Cerebellum (tissue), 4 donors: ENCODE measurements at places on chromosomes 13 and 19. TPM values are rescaled to one million over a fixed set of nuclear protein-coding genes. Genes with fewer than 3 reads are reported as not detected.

SKA3 gene
- total RNA-seq = 12.2 TPM

ZNF611 gene
- total RNA-seq = 31.9 TPM

PPFIA3 gene
- 32.6 TPM for total RNA-seq

TTYH1 gene
- total RNA-seq = 119 TPM

OR10H1 gene
- not detected for total RNA-seq

LIM2 gene
- total RNA-seq = not detected

KCNC3 gene
- total RNA-seq = 6.3 TPM

SWSAP1 gene
- total RNA-seq = 0.64 TPM

KLK4 gene
- 1.4 TPM for total RNA-seq

LPAR6 gene
- 12.4 TPM for total RNA-seq

TUBB4A gene
- total RNA-seq = 52.7 TPM

PHF11 gene
- 11.1 TPM for total RNA-seq

P2RY11 gene
- 4.9 TPM for total RNA-seq

COL5A3 gene
- 0.73 TPM for total RNA-seq

CYTH2 gene
- 49.7 TPM for total RNA-seq

OLFM2 gene
- 56.6 TPM for total RNA-seq

C1QTNF9 gene
- total RNA-seq = not detected

PGLYRP1 gene
- total RNA-seq = not detected

SLC7A9 gene
- total RNA-seq = 2.1 TPM

RFPL4AL1 gene
- total RNA-seq = not detected

PSG6 gene
- not detected for total RNA-seq

ZNF878 gene
- total RNA-seq = 0.36 TPM

SOX1 gene
- total RNA-seq = 6.9 TPM

NKPD1 gene
- total RNA-seq = 0.54 TPM

PRR22 gene
- 0.54 TPM for total RNA-seq

GJA3 gene
- 0.27 TPM for total RNA-seq

ZNF154 gene
- 44.0 TPM for total RNA-seq

FFAR3 gene
- total RNA-seq = not detected

ZNF549 gene
- total RNA-seq = 22.6 TPM

TDRD12 gene
- 2.0 TPM for total RNA-seq

JAK3 gene
- total RNA-seq = 2.6 TPM

OR4F17 gene
- total RNA-seq = not detected

NLRP9 gene
- not detected for total RNA-seq

LAIR1 gene
- 2.1 TPM for total RNA-seq

COL4A2 gene
- 164 TPM for total RNA-seq

TNFRSF19 gene
- total RNA-seq = 31.3 TPM

EBI3 gene
- total RNA-seq = 0.36 TPM

CNN1 gene
- 1.00 TPM for total RNA-seq

CCDC8 gene
- total RNA-seq = 7.7 TPM

CRLF1 gene
- total RNA-seq = 3.0 TPM

MEIS3 gene
- 36.2 TPM for total RNA-seq

KLC3 gene
- 1.1 TPM for total RNA-seq

PDE4A gene
- total RNA-seq = 3.3 TPM

MEIOSIN gene
- not detected for total RNA-seq

LILRB5 gene
- total RNA-seq = 1.2 TPM

KIR2DL1 gene
- total RNA-seq = not detected

KIR2DL4 gene
- not detected for total RNA-seq

ACP7 gene
- total RNA-seq = not detected

ZNF730 gene
- 14.1 TPM for total RNA-seq

TBXA2R gene
- 0.45 TPM for total RNA-seq

POU2F2 gene
- total RNA-seq = 3.7 TPM

SPINT2 gene
- total RNA-seq = 53.1 TPM
